ENCODE measurements at places on chromosomes 2 and 18.

DNA sequence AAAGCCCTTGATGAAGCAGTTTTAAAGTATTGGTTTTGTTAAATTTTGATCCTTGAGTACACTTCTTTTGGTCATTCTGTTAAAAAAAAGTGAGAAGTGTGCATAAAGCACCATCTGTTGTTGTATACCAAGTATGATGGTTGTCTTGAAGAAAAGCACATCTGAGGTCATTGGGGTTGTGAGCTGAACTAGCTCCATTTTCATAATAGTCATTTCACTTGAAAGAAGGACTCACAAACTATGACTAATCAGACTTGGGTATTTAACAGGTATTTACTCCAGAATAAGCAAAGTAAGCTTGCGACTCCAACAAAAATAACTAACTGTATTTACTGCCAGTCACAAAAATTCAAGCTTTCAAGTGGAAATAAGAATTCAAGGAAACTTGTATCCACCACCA is 35.1 kb downstream of the CHN1 start:
- DNase-seq = no peak

DNA sequence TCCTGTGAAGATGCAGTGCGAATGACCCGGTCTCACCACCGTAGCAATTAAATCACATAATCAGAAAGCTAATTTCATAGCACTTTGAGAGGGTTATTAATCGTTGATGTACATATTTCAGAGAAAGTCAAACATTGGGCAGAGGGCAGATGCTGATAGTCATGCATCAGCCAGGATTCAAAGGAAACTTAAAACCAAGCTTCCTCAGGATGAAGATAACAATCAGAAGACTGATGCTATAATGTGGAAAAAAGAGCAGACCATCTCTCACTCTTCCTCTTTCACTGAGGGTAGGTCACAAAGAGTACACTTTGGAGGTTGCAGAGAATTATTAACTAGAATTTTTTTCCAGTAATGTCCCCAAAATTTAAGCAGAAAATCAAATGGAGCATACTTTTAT is 1027.7 kb upstream of the ZEB2 start:
- no peak for DNase-seq

DNA sequence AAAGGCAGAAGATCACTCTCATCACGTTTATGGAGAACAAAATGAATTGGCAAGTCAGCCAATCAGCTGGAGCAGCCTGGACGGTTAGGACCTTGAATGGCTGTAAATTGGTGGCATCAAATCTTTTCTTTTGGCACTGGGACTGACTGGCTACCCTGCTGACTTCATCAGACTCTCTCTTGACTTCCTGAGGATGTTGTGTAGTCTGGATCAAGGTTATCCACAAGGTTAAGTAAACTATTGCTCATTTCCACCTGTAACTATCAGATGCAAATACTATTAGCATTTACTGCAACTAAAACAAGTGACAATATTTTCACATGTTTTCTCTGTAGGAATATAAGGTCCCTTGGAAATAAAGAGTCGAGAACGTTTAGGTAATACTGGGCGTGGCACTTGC is 134.3 kb upstream of the RASGRP3 start:
- no peak for DNase-seq

- DNase-seq = peak; percentile 31
Observed at GRCh38 chr2:121596221-121597080, 52.8 kb downstream of the CLASP1 start.

DNA sequence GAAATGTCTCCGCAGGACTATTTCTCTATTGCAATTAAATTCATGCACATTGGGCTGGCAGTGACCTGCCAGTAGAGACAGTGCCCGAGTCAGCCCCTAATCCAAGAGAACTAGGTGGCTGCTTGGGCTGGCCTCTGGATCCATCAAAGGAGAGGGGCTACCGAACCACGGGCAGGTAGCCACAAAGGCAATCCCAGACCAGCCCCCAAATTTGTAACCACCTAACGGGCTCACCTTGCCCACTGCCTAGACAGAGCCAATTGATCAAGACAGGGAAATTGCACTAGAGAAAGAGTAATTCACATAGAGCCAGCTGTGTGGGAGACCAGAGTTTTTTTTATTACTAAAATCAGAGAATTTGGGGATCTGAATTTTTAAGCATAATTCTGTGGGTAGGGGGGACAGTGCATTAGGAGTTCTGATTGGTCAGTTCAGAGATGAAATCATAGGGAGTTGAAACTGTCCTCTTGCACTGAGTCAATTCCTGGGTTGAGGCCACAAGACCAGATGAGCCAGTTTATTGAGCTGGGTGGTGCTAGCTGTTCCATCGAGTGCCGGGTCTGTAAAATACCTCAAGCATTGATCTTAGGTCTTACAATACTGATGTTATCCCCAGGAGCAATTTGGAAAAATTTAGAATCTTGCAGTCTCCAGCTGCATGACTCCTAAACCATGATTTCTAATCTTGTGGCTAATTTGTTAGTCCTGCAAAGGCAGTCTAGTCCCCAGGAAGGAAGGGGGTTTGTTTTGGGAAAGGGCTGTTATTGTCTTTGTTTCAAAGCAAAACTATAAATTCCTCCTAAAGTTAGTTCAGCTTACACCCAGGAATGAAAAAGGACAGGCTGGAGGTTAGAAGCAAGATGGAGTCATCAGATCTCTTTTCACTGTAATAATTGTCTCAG is 260.4 kb upstream of the SP5 start:
- no peak for DNase-seq

DNA sequence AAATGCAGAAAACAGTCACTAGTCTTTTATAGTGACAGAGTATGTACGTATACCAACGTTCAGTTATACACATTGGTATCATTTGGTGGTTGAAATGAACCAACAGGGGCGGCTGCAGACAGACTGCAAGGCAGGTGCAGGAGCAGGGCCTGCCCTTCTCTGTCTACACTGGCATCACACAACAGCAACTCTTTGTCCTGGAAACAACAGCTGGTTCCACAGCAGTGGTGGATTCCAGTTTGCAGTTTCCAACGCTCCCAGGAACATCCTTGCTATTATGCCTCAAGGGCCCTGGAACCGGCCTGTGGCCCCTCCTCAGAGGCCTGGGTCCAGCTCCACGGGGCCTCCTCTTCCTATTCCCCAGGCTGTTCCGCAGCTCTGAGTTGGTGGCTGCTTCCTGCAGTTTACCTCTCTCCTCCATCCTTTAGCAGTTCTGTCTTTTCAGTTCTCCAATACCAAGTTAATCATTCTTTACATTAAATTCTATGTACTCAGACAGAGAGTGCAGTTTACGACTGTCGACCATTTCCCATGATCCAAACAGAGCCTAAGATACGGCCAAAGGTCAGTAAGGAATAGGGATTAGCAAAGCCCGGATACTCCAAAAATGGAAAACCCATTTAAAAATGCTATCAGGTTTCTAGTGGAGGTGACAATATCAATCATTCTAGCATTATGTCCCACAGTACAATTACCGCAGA is 87.8 kb downstream of the NOL10 start:
- no peak for DNase-seq

GRCh38 chr2:62152000-62152399 is 43.9 kb upstream of the B3GNT2 start:
- DNase-seq = no peak

DNA sequence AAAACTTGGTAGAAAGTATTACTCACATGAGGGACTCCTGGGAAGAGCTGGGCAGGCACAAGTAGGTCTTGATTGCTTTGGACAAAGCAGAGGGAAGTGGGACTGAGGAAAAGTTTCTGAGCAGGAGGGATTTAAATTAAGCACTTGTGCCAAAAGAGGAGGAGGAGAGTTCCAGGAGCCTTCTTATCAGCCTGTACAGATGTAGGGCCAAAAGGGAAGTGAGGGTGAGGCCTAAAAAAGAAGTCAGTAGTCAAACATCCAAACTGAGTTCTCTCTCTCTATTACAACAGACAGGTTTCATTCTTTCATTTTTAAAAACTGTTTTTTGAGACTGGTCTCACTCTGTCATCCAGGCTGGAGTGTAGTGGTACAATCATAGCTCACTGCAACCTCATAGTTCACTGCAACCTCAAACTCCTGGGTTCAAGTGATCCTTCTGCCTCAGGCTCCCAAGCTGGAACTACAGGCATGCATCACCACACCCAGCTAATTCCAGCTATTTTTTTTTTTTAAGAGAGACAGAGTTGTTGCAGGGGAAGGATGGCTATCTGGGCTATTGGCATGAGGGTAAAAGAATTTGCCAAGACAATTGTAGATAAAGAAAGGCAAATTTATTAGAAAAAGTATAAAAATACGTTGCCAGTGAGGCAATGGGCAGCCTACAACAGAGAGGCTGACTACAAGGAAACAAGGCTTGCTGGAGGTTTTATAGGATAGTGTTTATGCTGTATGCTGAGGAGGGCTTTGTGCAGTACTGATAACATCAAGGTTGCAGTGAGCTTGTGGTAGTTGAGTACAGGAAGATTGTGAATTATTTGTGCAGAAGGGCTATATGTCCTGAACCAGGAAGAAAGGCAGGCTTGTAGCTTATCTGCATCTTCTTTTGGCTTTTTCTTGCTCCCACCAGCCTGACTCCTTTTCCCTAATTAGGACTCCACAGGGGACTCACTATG is 29.0 kb downstream of the CFAP210 start:
- no peak for DNase-seq

DNA sequence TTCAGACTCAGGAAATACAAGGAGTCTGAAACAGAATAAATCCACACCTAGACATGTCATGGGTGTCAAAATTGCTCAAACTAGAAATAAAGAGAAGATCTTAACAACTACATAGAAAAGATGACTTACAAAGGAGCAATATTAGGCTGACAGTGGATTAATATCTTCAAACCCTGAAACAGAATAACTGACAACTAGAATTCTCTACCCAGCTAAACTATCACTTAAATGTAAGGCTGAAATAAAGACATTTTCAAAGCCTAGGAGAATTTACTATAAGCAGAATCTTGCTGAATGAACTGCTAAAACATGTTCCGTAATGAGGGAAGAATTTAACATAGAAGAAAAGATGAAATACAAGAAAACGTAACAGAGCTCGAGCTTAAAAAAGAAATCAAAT is 168.1 kb downstream of the EHBP1 start:
- DNase-seq = no peak

DNA sequence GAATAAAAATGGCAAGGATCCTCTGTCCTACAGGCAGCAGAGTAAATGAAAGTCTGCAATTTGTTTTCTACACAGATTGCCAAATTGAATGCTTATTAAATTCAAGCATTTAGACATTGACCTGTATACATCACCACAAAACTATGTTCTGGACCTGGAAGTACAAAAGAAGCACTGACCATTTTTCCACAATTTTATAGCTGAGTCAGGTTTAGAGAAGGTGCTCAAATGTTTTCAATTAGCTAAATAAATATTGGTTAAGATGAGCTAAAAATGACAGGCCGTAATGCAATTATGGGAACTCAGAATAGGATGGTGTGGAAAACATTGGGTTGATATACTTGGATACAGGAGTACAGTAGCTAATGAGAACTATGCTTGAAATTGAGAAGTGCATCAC is 490.7 kb upstream of the MEIS1 start:
- DNase-seq = no peak

GRCh38 chr2:29360016-29360784 is 245.0 kb downstream of the CLIP4 start:
- DNase-seq = no peak

- peak; percentile 6 for DNase-seq
Observed at GRCh38 chr2:222100704-222101699, 197.8 kb downstream of the PAX3 start.

- DNase-seq = no peak
Observed at GRCh38 chr18:51480407-51481261, 283.2 kb upstream of the MEX3C start.

All from hippocampal formation (tissue), 2 donors.